ENCODE measurements at places on chromosomes 4 and X.

DNA sequence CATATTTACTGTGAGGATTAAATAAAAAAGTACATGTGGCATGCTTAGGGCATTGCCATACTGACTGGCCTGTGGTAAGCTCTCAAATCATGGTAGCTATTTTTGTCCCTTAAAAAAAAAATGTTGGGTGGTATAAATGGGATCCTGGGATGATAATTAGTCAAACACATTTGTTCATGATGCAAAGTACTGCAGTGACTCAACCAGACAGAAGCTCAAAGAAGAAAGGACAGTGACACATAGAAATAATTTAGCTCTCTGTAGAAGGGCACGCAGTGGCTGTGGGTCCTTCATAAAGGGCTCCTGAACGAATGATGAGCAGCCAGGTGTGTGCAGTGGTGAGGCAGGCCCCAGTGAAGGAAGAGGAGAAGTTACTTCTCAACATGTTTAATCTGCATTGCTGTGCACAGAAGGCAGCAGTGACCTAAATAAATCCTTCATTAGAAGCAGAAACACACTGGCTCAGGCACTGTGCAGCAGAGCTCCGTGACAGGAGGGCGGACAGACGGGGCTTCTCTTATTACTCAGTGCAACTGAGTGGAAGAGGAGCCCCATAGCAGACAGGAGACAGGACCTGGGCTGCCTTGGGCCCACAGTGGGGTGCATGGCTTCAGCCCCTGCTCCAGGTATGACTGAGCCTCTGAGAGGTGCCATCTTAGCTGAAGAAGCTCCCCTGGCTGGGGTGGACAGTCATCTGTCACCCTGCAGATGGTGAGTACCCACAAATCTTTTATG is 20.3 kb downstream of the HS3ST1 start:
- no peak for DNase-seq

DNA sequence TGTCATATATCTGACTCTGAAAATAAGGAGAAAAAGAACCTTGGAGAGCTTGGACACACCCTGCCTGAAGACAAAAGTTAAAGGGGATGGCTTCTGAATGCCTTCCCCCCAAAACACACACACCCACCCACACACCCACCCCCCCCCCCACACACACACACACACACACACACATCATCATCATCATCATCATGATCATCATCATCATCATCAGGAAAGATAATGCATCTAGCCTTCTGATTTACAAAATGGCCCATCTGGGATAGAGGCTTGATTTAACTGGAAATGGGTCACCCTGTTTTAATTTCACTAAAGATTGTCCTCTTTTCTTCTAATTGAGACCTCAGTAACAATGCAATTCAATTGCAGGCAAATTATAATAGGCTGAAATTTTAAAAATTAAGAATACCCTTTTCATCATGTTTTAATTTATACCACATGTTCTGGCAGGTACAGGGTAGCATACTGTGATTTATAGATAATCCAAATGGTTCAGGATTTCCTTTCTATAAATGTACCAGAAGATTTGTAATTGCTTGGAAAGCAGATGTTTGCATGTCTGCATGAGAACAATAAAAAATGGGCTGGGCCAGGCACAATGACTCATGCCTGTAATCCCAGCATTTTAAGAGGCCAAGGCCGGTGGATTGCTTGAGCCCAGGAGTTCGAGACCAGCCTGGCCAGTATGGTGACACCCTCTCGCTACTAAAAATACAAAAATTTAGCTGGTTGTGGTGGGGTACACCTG is 56.5 kb downstream of the TRIM2 start:
- no peak for DNase-seq

GRCh38 chrX:21700967-21701366 is 42.8 kb upstream of the KLHL34 start:
- DNase-seq = no peak

- no peak for DNase-seq
These were observed 1915.4 kb downstream of the STIM2 start for GRCh38 chr4:28776004-28776403.

GRCh38 chr4:26126994-26127393 is 193.8 kb upstream of the RBPJ start:
- no peak for DNase-seq

GRCh38 chr4:74148205-74148604 is 9.7 kb upstream of the MTHFD2L start:
- DNase-seq = no peak

GRCh38 chr4:99927566-99927965 is 18.9 kb downstream of the DNAJB14 start:
- no peak for DNase-seq

DNA sequence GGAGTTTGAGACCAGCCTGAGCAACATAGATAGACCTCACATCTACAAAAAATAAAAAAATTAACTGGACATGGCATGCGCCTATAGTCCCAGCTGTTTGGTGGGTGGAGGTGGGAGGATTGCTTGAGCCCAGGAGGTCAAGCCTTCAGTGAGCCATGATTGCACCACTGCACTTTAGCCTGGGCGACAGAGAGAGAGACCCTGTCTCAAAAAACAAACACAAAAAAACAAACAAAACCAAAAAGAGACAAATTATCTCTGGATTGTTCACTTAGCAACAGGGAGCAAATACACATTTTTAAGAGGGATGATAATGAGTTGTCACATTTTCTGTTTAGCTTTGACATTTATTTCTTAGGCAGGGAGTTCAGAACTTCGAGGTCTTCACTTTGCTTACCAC is 155.4 kb downstream of the CEP135 start:
- DNase-seq = no peak

GRCh38 chr4:164780839-164781238 is 26.9 kb downstream of the SMIM31 start:
- DNase-seq = no peak

DNA sequence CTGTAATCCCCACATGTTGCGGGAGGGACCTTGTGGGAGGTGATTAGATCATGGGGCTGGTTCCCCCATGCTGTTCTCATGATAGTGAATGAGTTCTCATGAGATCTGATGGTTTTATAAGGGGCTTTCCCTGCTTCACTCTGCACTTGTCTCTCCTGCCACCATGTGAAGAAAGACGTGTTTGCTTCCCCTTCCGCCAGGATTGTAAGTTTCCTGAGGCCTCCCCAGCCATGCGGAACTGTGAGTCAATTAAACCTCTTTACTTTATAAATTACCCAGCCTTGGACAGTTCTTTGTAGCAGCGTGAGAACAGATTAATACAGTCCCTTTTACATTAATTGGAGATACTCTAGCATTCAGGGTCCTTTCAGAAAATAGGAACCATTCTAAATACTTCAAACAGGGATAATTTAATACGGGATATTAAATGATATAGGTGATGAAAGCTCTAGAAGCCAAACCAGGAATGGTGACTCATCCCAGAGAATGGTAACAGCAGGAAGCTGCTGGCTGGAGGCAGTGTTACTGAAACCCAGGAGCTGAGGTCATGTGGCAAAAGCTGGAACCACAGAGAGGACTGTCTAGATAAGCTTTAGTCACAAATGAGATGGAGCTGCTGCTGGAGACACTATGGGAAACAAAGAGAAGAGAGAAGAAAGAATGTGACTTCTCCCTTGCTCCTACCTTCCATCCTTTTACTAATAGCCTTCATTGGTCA is 57.3 kb downstream of the GSTCD start:
- no peak for DNase-seq

GRCh38 chr4:82704156-82704555 is 94.4 kb downstream of the SCD5 start:
- no peak for DNase-seq

DNA sequence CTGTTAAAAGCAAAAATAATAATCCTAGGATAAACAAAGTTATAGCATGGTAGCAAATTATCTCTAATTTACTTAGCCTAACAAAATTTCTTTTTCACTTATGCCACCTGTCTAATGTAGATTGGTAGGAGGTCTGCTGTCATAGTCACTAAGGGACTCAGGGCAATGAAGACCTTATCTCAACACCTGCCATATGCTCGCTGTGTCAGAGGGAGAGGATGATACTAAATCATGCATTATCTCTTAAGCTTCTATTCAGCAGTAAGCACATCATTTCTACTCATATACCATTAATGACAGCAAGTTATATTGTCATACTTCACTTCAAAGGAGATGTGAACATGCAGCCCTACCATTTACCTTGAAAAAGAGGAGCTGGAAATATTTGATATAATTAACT is 44.1 kb downstream of the AFM start:
- DNase-seq = no peak

GRCh38 chr4:82031376-82031927 is 342.3 kb downstream of the HNRNPD start:
- DNase-seq = no peak

DNA sequence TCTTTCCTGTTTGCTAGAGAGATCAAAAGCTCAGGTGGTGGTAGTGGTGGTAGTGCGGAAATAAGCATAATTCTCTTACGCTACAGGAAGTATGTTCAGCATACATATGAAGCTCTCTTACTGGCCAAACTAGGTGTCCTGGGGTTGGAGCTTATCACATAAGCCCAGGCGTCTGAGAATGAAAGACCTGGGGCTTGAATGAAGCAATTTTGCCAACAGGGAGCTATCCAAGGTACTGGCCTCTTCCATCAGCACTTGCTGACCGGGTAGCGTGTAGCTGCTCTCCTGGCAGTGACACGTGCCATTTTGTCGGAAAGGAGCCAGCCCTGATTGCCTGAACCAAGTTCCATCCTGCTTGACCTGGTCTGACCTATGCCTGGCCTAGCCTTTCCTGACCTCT is 65.9 kb upstream of the HPF1 start:
- no peak for DNase-seq

- no peak for DNase-seq
These were observed 10.9 kb upstream of the WFS1 start for GRCh38 chr4:6258741-6259140.

DNA sequence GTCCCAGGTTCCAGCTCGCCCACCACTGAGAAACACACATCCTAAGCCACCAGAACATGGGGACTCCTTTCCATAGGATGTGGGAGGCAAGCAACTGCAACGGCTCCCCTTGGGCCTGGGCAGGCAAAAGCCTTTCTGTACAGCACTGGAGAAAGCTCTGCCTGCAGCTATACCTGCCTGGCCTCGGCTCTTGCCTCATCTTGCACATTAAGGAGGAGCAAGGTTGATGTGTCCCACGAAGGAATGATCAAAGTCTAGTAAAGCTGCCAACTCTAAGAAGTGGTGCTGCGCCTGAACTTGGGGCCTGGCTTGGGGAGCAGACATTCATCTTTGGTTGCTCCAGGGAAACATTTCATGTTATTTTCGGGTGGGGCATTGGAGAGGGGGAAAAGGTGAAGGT is 19.6 kb downstream of the CCNG2 start:
- no peak for DNase-seq
